ENCODE measurements at places on chromosomes 11 and 22. TPM values are rescaled to one million over a fixed set of nuclear protein-coding genes. Genes with fewer than 3 reads are reported as not detected.
A peak's percentile ranks its signal among the peaks of the same experiment; 100 is the strongest.

Gene DENND6B
- 1.4 TPM for total RNA-seq

Gene F2
- not detected for total RNA-seq

Gene OR2AG1
- not detected for total RNA-seq

Gene KCNQ1OT1
- total RNA-seq: 0.59 TPM

Gene KDM4D
- 1.2 TPM for total RNA-seq

Gene CD151
- 81.0 TPM for total RNA-seq

Gene SH3BP1
- 110 TPM for total RNA-seq

Gene OR2AT4
- total RNA-seq: not detected

Gene PRG2
- 0.35 TPM for total RNA-seq

Gene VPREB1
- total RNA-seq: not detected

Gene LMO2
- total RNA-seq: not detected

DNA sequence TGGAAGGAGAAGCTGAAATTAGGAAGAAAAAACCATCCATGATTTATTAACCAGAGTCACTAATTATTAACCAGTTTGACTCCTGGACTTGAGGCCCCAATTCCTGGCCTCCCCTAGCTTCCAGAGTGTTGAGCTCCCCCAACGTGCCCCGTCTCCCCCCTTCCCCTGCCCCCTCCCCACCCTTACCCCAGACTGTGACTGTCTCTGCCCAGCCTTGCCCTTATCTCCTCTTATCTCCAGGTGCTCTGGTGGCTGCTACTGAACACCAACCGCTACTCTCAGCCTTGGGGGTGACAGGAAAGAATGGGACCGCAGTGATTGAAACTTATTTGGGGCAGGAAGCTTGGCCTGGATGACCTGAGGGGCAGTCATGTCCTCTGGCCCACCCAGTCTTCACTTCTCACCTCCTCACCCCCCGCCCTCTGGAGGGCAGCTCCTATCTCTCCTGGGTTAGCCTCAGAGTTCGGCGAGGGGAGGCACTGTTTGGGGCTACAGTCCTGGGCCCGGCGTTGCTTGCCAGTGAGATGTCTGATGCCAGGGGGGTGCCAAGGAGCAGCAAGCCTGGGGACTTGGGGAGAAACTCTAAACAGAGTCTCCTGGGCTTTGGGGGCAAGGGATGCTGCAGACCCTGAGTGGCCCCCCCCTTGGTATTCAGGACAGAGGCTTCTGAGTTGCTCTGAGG lies 15.5 kb downstream of the NECTIN1 start:
- no peaks in the 10 kb centered on the region for H3K36me3 ChIP-seq
- no peak for DNase-seq
- H3K4me3 ChIP-seq: no peak overlapping the region
- H3K4me1 ChIP-seq: peaks cover 2% of the 10 kb centered on the region

DNA sequence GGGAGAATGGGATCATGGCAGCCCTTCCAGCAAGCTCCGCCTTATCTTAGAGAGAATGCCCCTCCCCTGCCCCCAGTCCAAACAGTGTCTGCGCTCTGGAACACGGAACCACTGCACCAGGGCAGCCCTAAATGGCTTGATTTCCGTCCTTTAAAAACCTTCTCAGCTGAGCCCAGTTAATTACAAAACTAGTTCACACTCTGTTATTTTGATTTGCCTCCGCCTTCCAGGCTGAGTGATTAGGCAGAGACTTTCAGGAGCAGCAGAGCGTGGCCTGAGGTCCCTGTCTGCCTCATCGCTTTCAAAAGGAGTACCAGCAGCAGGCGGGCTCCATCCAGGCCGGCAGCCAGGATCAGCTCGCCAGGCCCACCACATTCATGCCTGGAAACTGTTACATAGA lies 313.0 kb downstream of the BRD1 start:
- no peak overlapping the region for H3K4me3 ChIP-seq
- no peaks in the 10 kb centered on the region for H3K27me3 ChIP-seq
- peaks cover 7% of the 10 kb centered on the region for H3K36me3 ChIP-seq

- no peaks in the 10 kb centered on the region for H3K36me3 ChIP-seq
- H3K27me3 ChIP-seq: peaks cover 38% of the 10 kb centered on the region
- DNase-seq: no peak
- peak overlapping the region; percentile 57 for H3K4me3 ChIP-seq
- no peak overlapping the region for H3K27ac ChIP-seq
These were observed 1.3 kb upstream of the ZFTA start for GRCh38 chr11:63769714-63770455.

DNA sequence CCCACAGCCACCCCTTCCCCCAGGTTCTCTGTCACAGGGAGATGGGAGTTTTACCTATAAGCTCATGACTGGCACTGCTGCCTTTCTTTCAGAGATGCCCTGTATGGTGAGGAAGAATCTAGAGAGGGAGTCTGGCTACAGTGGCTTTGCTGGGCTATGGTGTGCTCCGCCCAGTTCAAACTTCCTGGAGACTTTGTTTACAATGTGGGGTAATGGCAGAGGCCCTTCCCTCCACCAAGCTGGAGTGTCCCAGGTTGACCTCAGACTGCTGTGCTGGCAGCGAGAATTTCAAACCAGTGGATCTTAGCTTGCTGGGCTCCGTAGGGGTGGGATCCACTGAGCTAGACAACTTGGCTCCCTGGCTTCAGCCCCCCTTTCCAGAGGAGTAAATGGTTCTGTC lies 143.5 kb downstream of the MSANTD4 start:
- DNase-seq: no peak
- H3K27ac ChIP-seq: no peak overlapping the region
- no peaks in the 10 kb centered on the region for H3K27me3 ChIP-seq
- no peaks in the 10 kb centered on the region for H3K4me1 ChIP-seq
- no peak overlapping the region for H3K4me3 ChIP-seq
- H3K36me3 ChIP-seq: no peaks in the 10 kb centered on the region

DNA sequence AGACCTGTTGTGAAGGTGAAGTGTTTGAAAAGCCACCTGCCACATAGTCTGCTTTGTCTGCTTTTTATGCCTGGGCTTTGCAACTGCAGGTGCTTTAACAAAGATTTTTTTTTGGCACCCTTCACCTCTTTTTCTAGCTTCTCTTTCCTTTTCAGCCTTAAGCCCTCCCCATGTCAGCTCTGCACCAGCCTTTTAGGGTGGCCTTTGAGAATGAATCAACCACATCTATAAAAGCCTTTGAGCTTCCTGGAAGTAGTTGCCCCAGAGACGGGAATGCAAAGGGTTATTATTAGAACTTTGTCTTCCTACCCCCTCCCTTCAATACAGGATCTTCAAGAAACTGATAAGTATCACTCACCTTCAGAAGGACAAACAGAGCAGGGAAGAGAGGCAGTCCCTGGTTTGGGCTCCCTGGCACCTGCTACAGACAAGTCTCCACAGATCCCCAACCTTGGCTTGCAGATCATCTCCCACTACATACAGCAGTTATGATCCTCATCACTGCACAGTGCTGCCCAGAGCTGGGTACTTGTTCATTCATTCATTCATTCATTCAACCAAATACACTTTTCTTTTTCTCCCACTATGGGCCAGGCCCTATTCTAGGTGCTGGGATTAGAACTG lies 8.0 kb downstream of the PVALB start:
- peak overlapping the region; percentile 55 for H3K4me3 ChIP-seq
- peaks cover 15% of the 10 kb centered on the region for H3K4me1 ChIP-seq
- no peak overlapping the region for H3K27ac ChIP-seq
- no peaks in the 10 kb centered on the region for H3K36me3 ChIP-seq
- peaks cover 12% of the 10 kb centered on the region for H3K27me3 ChIP-seq

DNA sequence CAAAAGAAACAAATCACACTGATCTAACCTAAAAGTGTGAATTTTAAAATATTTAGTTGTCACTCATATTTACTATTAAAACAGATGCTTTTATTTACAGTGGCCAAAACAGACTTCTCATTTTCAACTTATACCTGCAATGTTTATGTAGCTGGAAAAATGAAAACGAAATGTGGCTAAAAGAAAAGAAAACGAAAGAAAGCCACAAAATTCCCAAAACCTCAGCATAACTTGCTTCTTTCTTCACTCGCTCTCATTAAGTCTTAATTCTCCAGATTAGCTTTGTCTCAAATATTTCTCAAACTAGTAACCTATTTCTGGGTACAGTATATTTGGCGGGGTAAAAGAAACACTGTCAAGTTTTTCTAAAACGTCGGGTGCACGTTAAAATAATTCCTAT lies 693 bp downstream of the CSTF3 start:
- H3K4me1 ChIP-seq: peaks cover 40% of the 10 kb centered on the region
- no peaks in the 10 kb centered on the region for H3K27me3 ChIP-seq
- peak overlapping the region; percentile 100 for H3K27ac ChIP-seq
- DNase-seq: no peak

DNA sequence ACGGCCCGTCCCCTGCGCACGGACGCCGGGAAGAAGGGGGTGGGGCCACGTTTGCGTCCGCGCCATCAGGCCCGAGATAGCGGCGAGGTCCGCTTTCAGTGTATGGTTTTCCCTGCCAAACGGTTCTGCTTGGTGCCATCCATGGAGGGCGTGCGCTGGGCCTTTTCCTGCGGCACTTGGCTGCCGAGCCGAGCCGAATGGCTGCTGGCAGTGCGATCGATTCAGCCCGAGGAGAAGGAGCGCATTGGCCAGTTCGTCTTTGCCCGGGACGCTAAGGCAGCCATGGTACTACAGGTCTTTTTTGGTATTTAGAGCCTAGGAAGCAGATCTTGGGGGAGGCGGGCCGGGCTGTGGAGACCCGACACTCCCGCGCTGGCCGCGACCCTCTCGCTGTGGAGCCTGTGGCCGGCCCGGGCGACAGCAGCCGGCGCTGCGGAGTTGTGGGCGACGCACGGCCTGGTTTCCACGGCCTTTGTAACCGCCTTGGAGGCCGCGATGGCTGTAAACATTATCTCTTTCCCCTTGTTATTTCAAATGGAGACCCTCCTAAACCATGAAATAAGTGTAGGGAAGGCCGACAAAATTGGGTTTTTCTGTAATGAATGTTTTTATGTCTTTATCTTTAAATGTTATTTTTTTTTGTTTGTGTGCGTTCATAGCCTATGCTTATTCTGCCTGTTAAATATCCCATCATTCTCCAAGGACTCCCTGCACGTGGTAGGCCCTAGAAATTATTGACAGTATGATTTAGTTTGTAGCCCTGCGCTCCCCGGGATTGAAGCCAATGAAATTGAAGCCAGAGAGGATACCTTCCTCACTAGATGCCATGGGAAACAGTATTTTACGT lies at the start of gene AASDHPPT:
TSS of gene AASDHPPT (plus strand) at position 54 of the 847 bp plus-strand sequence. CDS start at position 103, 49 bp downstream.
- peaks cover 24% of the 10 kb centered on the region for H3K36me3 ChIP-seq
- H3K4me1 ChIP-seq: peaks cover 43% of the 10 kb centered on the region
- no peaks in the 10 kb centered on the region for H3K27me3 ChIP-seq
- peak within 1 kb of the TSS; percentile 97 for H3K4me3 ChIP-seq
- H3K27ac ChIP-seq: peak within 1 kb of the TSS; percentile 98

- H3K27me3 ChIP-seq: peaks cover 18% of the 10 kb centered on the region
- H3K4me3 ChIP-seq: no peak overlapping the region
- no peak for DNase-seq
- no peak overlapping the region for H3K27ac ChIP-seq
- peaks cover 10% of the 10 kb centered on the region for H3K4me1 ChIP-seq
These were observed 19.3 kb upstream of the NRIP3 start for GRCh38 chr11:9022961-9023680.

DNA sequence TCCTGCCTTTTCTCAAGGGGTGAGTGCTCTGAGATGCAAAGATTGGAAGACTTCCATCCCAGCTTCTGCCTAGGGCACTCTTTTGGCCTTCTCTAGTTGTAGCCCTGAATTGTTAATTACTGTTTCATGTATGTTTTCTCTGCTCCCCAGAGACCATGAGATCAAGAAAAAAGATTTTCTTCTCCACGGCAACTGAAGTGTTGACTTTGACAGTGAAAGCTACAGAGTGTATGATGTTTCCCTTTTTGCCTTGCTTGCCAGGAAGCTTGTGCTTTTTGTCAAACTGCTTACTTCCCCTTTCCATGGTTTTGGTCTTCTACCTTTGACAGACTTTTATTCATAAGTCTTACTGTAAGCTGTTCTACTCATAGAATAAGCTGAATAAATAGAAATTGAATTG lies 23.3 kb upstream of the EIF3D start:
- no peak for DNase-seq
- H3K4me3 ChIP-seq: no peak overlapping the region
- H3K27ac ChIP-seq: no peak overlapping the region

- no peaks in the 10 kb centered on the region for H3K4me1 ChIP-seq
- no peak for DNase-seq
- H3K36me3 ChIP-seq: no peaks in the 10 kb centered on the region
- no peak overlapping the region for H3K4me3 ChIP-seq
These were observed 46.6 kb upstream of the FADD start for GRCh38 chr11:70156291-70157037.

DNA sequence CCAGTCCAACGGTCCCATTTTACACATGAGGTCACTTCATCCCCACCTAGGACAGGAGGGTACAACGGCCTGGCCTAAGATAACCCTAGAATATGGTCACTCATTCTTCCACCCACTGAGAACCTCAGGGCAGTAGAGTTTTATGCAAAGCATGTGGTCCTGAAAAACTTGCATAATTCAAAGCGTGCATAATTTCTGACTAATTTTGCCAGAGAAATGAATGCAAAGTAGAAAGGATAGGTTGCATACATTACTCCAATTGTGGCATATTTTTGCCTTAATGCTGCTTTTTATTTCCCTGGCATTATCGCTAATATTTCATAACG lies 32.5 kb upstream of the SLC35C1 start:
- no peak for DNase-seq
- H3K27me3 ChIP-seq: peaks cover 17% of the 10 kb centered on the region
- no peak overlapping the region for H3K4me3 ChIP-seq
- no peak overlapping the region for H3K27ac ChIP-seq

- H3K27me3 ChIP-seq: peaks cover 76% of the 10 kb centered on the region
- peaks cover 6% of the 10 kb centered on the region for H3K36me3 ChIP-seq
- peak; percentile 54 for DNase-seq
- peaks cover 9% of the 10 kb centered on the region for H3K4me1 ChIP-seq
- no peak overlapping the region for H3K27ac ChIP-seq
These were observed 8.7 kb upstream of the PAX6 start for GRCh38 chr11:31819621-31820437.

DNA sequence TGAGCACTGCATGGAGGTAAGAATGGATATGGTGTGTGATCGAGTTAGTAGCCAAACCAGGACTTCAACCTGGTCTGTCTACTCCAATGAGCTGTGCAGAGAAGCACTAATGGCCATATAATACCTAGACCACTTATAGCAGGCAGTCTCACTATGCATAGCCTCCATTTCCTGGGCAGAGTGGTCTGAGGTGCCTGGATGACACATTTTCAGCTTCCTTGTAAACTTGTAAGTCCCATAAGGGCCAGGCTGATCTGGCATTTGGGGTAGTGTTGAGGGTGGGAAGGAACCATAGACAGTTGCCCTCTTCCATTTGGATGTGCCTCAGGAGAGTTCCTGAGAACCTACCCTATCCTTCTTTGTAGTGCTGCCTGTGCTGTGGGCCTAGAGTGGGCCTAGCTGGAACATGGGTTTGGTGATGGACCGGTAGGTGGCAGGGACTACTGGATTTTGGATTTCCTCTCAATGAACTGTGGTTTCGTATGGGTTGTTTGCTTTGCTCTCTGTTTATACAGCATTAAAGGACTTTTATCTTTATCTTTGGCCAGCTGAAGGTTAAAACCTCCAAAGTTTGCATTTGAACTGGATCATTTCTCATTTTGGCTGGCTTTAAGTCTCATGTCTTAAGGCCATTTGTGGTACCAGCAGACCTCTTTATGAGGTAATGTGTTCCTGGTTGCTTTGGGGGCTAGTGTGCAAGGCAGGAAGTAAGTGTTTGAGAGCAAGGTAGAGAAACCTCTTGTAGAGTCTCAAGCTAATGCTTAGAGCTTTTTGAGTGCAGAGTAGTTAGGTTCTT lies 86.9 kb downstream of the STIM1 start:
- peaks cover 73% of the 10 kb centered on the region for H3K4me1 ChIP-seq
- no peaks in the 10 kb centered on the region for H3K27me3 ChIP-seq
- peak; percentile 78 for DNase-seq
- H3K36me3 ChIP-seq: peaks cover 34% of the 10 kb centered on the region
- H3K27ac ChIP-seq: peak overlapping the region; percentile 88
- peak overlapping the region; percentile 62 for H3K4me3 ChIP-seq

- H3K36me3 ChIP-seq: no peaks in the 10 kb centered on the region
- H3K27me3 ChIP-seq: no peaks in the 10 kb centered on the region
- no peak for DNase-seq
- H3K4me3 ChIP-seq: no peak overlapping the region
These were observed 107.0 kb downstream of the MSANTD4 start for GRCh38 chr11:105915021-105915420.

All from activated CD4-positive, alpha-beta T cell treated with anti-CD3 and anti-CD28 coated beads, Interleukin-2, amount 10 ng/mL, durations not matched to agents 24 days and 14 days (primary cell).